ENCODE measurements at places on chromosomes 4 and X.

DNA sequence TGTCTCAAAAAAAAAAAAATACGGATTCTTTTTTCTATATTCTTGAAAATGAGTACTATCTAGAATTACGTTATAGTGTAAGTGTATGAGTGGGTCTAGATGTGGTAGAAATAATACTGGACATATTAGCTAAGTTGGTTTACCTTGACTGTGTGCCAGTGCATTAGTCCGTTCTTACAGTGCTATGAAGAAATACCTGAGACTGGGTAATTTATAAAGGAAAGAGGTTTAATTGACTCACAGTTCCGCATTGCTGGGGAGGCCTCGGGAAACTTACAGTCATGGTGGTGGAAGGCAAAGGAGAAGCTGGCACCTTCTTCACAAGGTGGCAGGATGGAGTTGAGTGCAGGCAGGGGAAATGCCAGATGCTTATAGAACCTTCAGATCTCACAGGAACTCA lies 92.4 kb downstream of the ARHGAP10 start:
- DNase-seq = no peak

GRCh38 chr4:88803600-88804096 lies 106.0 kb upstream of the NAP1L5 start:
- DNase-seq = no peak

- peak; percentile 87 for DNase-seq
These were observed 49.7 kb downstream of the RASL11B start for GRCh38 chr4:52911684-52912294.

- no peak for DNase-seq
These were observed 296.7 kb upstream of the CASK start for GRCh38 chrX:42220083-42220482.
